ENCODE measurements at places on chromosomes 7 and 10. TPM values are rescaled to one million over a fixed set of nuclear protein-coding genes. Genes with fewer than 3 reads are reported as not detected.

DNA sequence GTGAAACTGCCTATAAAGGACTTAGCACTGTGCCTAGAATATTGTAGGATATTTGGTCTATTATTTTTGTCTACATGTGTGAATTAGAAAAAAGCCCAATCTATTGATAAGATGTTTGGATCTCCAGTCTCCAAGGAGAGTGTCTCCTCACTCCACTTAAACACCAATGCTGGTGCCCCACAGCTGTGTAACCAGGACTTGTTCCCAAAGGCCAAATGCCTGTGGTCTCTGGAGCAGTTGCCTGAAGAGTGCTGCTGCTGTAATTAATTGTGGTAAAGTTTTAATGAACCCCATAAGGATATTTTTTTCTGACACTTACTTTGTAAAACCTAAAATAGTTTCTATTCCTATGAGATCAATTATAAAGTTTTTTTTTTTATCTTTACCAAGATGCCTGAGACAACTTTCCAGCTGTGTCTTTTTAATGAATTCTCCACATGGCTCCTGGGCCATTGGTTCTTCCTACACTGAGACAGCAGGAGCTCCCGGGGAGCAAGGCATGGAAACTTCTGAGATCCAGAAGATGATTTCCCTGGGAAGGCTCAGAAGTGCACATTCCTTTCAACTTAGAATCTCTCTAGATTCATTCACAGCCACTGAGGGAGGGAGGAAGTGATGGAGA, 11.2 kb upstream of the OR2A5 start:
- H3K4me1 ChIP-seq: no peaks in the 10 kb centered on the region
- H3K36me3 ChIP-seq: no peaks in the 10 kb centered on the region
- no peak overlapping the region for H3K4me3 ChIP-seq

GRCh38 chr7:79593866-79594301, 140.4 kb upstream of the MAGI2 start:
- no peaks in the 10 kb centered on the region for H3K4me1 ChIP-seq
- no peak overlapping the region for H3K4me3 ChIP-seq
- H3K27ac ChIP-seq: no peak overlapping the region
- no peak for DNase-seq
- H3K27me3 ChIP-seq: no peaks in the 10 kb centered on the region

DNA sequence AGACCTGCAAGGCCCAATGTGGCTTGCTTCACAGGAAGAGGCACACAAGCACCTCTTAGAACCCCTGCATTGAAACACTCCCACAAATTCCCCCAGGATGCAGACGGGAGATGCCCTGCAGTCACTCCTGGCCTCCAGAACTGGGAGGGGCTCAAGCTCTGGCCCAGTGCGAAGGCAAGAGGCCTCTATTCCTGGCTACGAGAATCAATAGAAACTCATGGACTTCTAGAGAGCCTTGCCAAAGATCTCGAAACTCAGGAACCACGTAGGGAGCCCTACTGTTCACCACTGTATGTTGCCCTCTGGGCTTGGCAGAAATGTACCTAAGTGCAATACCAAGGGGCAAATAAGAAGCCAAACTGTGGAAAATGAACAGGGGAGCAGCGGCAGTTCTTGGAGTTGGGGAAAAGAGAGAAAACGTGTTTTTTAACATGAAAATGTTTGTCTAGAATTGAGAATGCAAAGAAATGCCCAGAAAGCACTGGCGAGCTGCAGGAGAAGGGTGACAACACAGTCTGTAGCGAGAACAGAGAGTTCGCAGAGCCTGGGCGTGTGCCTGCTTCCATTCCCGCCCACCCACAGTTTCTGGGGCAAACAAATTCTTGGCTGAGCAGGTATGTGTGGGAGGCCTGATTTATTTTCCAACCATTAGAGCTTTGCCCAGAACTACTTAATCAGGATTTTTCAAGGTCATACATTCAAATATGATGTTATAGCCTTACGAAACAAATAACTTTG, 260.5 kb upstream of the KLF14 start:
- no peak overlapping the region for H3K4me3 ChIP-seq
- DNase-seq: peak; percentile 54
- no peaks in the 10 kb centered on the region for H3K27me3 ChIP-seq
- H3K36me3 ChIP-seq: no peaks in the 10 kb centered on the region

DNA sequence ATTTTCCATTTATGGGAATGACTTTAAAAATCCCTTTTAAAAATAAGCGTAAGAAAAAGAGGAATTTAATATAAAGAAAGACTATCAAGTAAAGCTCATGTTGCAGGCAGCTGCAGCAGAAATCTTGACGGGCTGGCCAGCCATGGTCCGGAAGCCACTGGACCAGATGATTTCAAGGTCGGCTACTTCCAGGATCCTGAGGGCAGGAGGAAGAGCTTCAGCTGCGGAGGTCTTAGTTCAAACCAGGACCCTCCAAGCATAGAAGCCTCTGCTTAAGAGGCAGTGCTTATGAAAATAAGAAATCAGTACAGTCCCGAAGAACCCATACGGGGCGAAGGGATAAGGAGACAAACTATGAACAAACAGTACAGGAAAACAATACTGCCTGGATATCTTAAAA, 220.2 kb upstream of the CELF2 start:
- peak overlapping the region; percentile 75 for H3K27ac ChIP-seq
- H3K36me3 ChIP-seq: no peaks in the 10 kb centered on the region
- H3K4me3 ChIP-seq: no peak overlapping the region
- no peak for DNase-seq

GRCh38 chr7:105776068-105776790, 100.2 kb downstream of the ATXN7L1 start:
- no peak for DNase-seq
- H3K4me1 ChIP-seq: no peaks in the 10 kb centered on the region
- H3K4me3 ChIP-seq: no peak overlapping the region
- no peaks in the 10 kb centered on the region for H3K36me3 ChIP-seq

Gene ICA1
- polyA plus RNA-seq: 43.4 TPM

All from left lung (tissue), 14 donors.